Activated CD4-positive, alpha-beta T cell treated with anti-CD3 and anti-CD28 coated beads, Interleukin-2, amount 50 U/mL, for 24 hours (primary cell): ENCODE measurements at places on chromosomes 2 and 18.

GRCh38 chr2:212195626-212196025, 343.0 kb downstream of the ERBB4 start:
- no peak for DNase-seq

DNA sequence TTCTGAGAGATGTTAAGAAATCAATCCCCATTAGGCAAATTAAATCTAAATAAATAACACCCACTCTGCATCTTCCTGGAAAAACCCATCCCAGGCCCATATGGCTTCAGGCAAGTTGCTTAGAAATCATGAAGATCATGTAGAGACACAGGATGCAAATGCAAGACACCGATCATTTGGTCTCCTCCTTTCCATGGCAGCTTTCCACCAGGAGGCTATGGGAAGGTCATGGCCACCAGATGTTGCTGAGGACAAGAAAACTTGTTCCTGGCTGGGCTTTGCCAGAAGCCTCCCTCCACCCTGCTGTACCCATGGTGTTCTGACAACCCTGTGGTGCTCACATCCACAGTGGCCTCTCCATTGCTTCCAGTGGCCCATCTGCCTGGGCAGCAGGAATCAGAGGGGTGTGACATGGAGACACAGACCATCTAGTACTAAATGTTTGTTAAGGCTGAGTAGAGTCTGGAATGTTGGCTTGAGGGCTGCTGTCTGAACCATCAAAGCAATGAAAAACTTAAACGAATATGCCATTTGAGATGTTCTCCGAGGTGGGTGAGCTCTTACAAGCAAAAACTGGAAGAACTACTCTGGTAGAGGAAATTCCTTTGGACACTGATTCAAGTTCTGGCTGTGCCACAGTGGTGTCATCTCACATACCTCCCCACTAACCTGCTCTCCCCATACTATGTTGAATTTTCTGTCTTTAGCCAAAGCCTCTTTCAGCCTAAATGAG, 293.2 kb downstream of the TNS1 start:
- DNase-seq, result no peak

- no peak for DNase-seq
Observed at GRCh38 chr18:3499501-3499900, 49.5 kb downstream of the TGIF1 start.

DNA sequence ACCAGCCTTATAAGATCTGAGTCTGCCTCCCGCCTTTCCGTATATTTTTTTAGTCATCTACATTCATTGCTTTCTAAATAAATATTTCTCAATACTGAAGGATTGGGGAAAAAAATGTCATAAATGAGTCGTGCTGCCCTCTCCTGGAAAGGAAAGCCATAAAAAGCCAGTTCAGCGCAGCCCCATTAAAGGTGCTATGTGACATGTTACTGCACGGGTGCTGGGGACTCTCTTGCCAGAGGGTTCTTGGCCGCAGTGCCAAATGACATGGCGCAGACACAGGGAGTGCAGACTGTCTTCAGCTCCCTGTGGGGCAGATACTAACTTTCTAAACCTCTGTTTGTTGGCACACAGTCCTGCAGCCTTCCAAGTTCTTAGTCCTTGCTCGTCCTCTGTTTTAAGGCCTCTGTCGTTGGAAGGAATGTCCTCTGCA, 53.7 kb upstream of the MAP3K20 start:
- DNase-seq, result no peak

DNA sequence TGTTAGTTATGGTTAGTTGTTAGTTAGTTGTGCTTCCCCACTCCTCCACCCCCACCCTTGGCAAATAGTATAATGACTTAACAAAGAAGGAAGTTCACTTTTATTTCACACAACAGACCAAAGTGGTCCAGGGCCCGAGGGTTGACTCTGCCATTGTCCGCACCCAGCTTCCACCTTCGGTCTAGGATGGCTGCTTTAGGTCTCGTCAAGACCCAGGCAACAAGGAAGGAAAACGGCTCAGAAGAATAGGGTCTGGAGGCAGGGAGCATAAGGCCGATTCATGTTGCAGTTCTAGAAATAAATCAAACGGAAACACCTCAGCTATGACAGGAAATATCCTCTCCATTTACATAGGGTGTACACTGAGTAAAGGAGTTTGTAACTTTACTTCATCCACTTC, 206.0 kb upstream of the CXCR4 start:
- no peak for DNase-seq
